ENCODE measurements at places on chromosomes 3 and 15.

- no peak for DNase-seq
Observed at GRCh38 chr3:54841471-54841870, 86.4 kb downstream of the LRTM1 start.

GRCh38 chr15:22956978-22957260 lies 23.2 kb downstream of the CYFIP1 start:
- DNase-seq, result no peak

- DNase-seq, result no peak
Observed at GRCh38 chr3:101217472-101218245, 102.7 kb downstream of the IMPG2 start.

GRCh38 chr15:101563176-101563796 lies 73.8 kb upstream of the PCSK6 start:
- DNase-seq, result no peak

DNA sequence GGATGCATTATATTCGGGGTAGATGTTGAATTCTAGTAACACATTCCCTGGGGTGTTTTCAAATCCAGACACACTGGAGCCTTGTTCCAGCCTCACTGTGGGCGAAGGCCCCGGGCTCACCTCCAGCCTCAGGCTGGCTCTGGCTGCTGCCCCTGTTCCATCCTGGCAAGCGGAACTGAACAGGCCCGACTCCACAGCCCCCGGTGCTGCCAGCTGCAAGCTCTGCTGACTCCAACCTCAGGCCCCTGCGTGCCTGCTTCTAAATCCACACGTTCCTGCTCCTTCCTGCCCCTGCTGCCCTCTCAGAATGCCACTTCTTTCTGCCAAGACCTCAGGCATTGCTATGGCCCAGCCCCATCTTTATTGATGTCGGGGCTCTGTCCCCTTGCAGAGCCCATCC lies 90.6 kb downstream of the LIPC start:
- no peak for DNase-seq

- DNase-seq, result peak; percentile 48
Observed at GRCh38 chr15:63277893-63278456, 570 bp downstream of the APH1B start.

DNA sequence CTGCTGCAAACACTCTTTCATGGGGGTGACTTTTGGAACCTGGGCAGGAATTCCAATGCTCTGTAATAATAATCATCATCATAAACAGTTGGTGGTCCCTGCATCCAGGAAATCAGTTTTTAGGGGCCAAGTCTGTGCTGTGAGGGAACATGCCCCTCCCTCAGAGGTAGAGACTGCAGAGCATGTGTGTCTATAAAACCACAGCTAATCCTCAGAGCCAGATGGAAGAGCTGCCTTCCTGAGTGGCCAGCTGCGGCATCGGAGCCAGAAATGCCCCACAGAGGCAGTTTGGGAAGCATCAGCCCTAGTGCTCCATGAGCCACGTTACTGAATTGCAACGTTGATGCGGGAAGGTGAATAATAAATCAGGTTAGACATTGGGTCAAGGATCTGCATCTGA lies 12.9 kb upstream of the TPM1 start:
- no peak for DNase-seq

GRCh38 chr3:188824566-188824965 lies 347.2 kb upstream of the TPRG1 start:
- DNase-seq, result no peak

GRCh38 chr3:48656061-48656840 lies 6.4 kb downstream of the CELSR3 start:
- no peak for DNase-seq

DNA sequence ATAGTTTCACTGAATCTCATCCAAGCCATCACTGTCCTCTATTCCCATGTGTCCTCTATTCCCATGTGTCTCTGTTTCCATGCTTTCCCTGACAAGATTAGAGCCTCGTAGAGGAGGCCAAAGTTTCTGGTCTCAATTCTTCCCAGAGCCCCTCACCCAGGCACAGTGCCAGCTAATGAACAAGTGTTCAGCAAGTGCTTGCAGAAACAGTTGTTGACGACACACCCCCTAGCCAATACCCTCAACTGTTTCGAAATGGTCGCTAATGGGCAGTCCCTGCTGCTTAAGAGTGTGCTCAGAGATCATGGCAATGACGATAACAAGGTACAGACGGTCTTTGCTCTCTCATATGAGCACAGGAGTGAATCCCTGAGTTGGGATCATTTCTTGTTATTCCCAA lies 73.4 kb downstream of the FAM174B start:
- no peak for DNase-seq

- DNase-seq, result no peak
Observed at GRCh38 chr3:98743071-98743470, 20.1 kb upstream of the ST3GAL6 start.

DNA sequence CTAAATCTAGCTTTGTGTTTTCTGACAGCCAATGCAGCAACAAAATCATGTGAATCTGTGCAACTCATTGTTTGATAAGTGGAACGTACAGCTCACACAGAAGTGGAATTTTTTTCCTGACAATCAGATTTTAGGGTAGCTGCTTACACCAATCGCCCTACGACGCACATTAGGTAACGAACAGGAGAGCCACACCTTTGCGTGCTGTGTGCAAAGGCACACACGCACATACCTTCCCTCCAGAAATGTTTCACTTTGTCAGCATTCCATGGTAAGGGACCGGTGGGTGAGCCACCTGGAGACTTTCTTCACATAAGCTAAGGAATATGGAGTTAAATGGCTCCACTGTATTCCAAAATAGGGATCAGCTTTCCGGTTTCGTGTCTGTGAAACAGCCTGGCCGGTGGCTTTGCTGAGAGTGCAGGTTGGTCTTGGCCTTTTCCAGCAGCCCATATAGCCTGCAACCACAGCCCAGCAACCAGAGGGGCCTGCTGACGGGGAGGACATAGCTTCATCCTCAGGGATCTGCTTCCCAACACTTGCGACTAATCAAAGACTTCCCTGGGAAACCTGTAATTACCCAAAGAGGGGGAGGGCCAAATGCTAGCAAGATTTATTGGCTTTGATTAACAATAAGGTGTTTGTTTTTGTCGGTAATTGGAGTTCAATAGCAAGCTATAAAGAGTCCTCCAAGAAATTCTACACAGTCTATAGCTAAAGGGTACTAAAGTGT lies 145.3 kb downstream of the ADAMTS17 start:
- no peak for DNase-seq

GRCh38 chr3:17195192-17195611 lies 310.4 kb downstream of the PLCL2 start:
- DNase-seq, result no peak

DNA sequence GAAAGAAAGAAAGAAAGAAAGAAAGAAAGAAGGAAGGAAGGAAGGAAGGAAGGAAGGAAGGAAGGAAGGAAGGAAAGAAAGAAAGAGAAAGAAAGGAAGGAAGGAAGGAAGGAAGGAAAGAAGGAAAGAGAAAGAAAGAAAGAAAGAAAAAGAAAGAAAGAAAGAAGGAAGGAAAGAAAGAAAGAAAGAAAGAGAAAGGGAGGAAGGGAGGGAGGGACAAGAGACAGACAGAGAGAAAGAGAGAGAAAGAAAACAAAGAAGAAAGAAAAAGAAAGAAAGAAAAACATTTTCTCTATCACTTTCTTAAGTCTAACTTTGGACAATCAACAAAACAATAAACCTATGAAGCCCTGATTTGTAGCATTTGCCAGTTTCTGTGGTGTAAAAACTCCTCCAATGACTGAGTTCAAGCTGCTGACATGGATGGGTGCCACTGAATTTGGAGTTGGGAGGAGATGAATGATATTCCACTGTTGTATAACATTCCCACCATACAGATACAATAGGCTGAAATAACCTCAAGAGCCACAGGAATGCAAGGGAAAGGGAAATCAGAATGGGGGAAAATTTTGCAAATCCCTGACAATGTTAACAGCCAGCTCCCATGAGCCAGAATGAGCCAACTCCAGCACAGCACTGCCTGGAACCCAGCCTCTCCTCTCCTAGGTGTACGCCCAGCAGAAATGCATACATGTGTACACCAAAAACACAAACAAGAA lies 15.0 kb upstream of the RTP3 start:
- DNase-seq, result no peak

DNA sequence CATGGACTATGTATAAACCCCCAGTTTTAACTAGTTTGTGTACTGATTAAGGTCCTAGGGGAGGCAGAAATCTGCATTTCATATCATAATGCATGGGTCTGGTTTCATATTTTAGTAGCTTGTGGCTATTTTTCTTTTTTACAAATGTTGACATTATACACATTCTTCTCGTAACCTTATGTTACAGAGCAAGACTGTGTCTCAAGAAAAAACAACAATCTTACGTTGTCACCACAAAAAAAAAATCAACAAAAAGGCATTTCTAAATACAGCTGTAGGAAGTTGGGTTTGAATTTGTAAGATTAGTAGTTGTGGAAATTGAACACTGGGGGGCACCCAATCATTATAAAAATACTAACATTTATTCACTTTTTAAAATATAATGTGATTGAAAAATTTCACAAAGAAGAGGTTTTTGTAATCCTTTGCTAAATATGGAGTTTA lies 17.9 kb downstream of the SERP1 start:
- DNase-seq, result peak; percentile 20

- DNase-seq, result no peak
Observed at GRCh38 chr15:35627696-35628095, 81.7 kb upstream of the DPH6 start.

DNA sequence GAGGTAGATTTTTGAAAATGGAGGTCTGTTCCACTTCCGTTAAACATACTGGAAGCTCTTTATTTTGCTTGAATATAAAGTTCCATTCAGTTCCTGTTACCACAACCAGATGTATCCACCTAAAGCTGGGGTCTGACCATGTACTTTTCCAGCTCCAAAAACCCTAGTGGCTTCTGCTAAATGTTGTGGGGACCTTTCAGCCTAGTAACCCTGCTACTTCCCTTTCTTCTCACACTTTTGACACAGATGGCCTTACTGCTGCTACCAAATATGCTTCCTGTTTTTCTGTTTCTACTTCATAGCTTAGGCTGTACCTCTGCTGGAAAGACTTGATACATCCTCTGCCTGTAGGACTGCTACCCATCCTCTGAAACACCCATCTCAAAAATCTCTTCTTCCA lies 87.8 kb downstream of the COL6A6 start:
- DNase-seq, result no peak

- no peak for DNase-seq
Observed at GRCh38 chr15:39608185-39609139, 27.6 kb downstream of the THBS1 start.

DNA sequence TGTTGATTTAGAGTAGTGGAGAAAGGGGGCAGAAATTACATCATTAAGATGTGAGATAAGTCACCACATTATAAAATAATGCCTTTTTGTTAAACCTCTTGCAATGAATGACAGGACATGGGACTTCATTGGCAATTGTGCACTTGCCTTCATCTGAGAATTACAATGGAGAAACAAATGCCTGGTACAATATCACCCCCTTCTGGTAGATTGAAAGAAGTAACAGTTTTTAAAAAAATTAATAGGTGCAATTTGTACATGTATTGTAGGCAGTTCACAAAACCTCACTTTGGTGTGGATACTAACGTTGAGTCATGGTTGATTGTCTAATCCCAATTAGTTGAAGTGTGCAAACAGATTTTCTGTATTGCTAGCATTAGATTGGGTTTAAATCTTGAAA lies 4.6 kb upstream of the P2RY14 start:
- peak; percentile 67 for DNase-seq

DNA sequence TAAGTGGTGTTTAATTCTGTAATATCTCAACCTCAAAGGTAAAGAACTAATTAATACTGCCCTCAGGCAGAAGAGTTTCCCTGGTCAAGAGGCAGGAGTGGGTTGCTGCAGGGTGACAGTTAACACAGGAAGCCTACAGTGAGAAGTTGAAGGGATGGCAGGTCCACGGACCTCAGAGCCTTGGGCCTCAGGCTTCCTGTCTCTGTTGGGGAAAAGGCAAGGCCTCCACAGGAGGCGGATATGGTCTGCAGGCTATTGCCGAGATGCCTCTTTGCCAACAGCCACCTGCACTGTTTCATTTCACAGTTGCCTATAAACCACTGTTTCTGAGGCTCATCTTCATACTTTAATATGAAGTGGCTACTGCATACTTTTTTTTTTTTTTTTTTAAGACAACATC lies 33.3 kb upstream of the RPN1 start:
- DNase-seq, result no peak

- DNase-seq, result no peak
Observed at GRCh38 chr3:78644847-78645246, 1123.0 kb downstream of the ROBO1 start.

DNA sequence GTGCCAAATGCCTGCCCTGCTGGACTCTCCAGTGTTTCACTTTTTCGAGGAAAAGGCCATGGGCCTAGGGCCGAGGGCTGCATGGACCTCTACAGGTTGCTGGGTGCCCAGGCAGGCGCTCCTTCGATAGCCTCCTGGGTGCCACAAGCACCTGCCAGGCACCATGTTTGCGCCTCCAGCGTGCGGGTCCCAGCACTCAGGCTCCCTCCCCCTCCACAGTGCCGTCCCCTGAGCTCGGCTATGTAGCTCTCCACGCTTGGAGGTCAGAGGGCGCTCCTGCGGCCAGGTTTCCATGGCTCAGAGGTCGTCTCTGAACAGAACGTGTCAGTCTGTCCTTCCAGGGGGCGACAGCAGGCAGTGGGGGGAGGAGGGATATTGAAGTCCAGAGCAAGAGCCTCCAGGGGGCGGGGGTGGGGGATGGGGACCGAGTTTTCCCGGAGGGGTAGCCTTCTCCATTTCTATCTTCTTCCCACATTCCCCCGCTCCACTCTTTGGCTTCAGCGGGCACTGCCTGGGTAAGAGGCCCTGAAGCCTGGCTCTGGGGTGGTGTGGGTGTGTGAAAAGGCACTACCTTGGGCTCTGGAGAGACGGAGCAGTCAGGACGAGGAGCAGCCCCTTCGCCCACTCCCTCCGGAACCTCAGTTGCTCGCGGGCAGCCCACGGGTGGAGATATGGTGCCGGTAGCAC lies 3.6 kb downstream of the ONECUT1 start:
- peak; percentile 69 for DNase-seq

- DNase-seq, result peak; percentile 49
Observed at GRCh38 chr3:108208831-108209230, 13.4 kb downstream of the IFT57 start.

- DNase-seq, result peak; percentile 20
Observed at GRCh38 chr15:41116962-41117252, 827 bp upstream of the INO80 start.

DNA sequence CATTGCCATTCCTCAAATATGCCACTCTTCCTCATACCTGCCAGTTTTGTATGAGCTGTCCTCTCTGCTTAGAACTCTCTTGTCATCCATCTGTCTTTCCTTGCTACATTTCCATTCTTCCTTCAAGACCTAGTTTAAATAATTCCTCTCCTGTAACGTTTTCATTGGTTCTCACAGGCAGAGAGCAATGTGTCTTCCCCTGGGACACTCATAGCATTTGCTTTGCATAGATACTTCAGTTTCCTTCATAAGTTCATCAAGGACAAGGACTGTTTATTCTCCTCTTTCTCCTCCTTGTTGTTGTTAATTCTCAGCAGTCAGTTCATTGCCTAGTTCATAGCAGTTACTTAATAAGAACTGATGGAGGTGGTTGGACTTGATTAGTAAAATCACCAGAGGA lies 10.5 kb downstream of the NR2C2 start:
- DNase-seq, result no peak

DNA sequence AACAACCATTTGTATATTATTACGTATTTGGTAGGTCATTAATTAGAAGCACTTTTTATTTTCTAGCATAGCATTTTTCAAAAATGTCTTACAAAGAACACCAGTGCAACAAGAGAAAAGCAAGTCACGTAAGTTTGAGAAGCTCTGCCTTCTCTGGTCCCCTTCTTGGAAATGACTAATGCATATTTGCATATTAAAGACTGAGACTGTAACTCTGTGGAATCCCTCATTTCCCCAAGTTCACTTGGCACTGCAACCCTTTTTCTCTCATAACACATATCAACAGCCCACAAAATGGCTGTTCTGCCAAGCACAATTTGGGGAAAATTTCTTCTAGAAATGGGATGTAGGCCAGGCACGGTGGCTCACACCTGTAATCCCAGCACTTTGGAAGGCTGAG lies 176.3 kb downstream of the ERC2 start:
- no peak for DNase-seq
